ENCODE measurements at places on chromosomes 2 and 18. TPM values are rescaled to one million over a fixed set of nuclear protein-coding genes. Genes with fewer than 3 reads are reported as not detected.
A peak's percentile ranks its signal among the peaks of the same experiment; 100 is the strongest.

The ADAM17 gene
- 16.4 TPM for total RNA-seq

The COL4A3 gene
- total RNA-seq = 0.83 TPM

DNA sequence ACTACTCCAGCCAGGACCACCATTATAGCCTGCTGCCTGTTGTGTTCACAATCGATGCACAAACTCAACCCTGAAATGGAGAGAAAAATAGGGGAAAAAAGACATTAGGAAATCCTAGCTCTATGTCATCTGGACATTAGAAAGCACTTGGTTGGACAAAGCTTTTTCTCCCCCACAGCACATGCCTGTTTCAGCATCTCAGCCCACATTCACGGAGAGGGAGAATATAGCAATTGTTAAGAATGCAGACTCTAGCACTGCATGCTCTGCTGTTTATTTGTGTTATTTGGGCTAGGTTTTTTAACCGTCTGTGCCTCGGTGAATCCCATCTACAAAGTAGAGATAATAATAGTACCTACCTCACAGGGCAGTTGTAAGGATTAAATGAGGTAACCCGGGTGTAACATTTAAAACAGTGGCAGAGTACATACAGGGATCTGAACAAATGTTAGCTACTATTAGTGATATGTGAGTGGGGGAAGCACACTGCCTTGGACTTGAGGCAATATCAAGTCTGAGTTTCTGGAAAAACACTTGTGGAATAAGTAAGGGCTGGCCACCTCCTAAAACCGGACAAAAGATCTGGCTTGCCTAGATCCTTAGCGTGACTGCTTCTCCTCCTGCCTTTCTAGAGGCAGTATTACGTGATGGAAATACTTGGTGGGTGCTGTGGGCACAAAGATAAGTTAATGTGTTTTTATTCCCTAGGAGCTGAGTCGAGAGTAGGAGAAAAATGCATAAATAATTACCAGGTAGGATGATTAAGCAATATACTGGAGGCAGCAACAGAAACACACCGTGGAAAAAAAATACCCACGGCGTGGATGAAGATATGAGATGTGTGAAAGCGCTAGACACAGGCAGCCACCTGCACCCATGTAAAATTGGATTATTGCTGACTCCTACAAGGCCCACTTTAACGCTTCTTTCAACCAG is 1.0 kb upstream of the PPP1CB start:
- DNase-seq = peak; percentile 71

DNA sequence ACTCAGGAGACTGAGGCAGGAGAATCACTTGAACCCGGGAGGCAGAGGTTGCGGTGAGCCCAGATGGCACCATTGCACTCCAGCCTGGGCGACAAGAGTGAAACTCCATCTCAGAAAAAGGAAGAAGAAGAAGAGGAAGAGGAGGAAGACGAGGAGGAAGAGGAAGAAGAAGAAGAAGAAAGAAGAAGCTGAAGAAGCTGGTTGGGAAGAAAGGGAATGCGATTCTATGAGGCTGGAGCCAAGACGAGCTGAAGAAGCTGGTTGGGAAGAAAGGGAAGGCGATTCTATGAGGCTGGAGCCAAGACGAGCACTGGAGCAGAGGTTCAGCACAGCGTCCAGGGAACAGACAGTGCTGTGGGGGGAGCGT is 30.3 kb upstream of the TAF1B start:
- no peak for DNase-seq

GRCh38 chr2:190587106-190587505 is 52.6 kb upstream of the NEMP2 start:
- DNase-seq = no peak

- DNase-seq = no peak
Observed at GRCh38 chr18:58305792-58306191, 261.8 kb downstream of the NEDD4L start.
